Activated naive CD4-positive, alpha-beta T cell treated with anti-CD3 and anti-CD28 coated beads, Interleukin-2, amount 50 U/mL, for 16 hours (primary cell): ENCODE measurements at places on chromosomes 2 and 18.

GRCh38 chr18:13067124-13067523 is 76.0 kb downstream of the CEP192 start:
- no peak for DNase-seq

DNA sequence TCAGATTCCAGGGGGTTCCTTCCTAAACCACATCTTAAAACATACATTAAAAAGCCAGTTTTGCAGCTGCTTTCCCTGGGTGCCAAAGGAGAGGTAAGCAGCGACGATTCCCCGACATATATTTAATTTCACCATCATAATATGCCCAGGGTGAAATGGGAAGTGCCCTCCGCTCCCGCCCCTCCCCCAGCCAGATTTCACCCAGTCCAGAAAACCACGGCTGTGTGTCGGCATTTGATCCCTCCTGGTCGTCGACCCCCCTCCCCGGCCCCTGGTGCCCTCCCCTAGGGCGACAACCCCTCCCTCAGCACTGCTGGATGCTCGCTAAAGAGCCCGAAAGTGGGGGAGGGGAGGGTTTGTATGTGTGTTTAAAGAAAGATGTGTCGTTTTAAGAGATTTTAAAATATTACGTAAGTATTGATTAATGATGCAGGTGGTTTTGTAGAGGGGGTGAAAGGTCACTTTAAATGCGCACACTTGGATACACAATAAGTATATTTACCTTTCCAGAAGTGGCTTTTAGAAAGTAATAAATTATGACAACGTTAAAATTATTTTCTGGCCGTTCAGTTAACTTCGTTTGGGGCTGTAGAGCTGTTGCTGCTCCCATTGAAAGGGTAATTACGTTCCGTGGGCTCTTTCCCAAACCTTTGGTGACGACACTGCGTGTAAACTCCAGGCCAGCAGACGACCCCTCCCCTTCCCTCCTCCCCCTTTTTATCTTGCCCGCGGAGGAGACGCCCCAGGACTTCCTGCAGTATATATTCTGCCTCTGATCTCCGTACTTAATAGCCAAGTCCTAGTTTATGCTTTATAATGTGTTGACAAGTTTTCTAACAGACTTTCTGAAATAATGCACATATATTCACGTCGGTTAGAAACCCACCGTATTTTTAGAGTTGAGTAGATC is 3.4 kb upstream of the BCL11A start:
- no peak for DNase-seq

GRCh38 chr2:64888591-64889309 is 100.4 kb upstream of the SLC1A4 start:
- no peak for DNase-seq

- no peak for DNase-seq
These were observed 33.4 kb downstream of the USP14 start for GRCh38 chr18:191725-192124.

DNA sequence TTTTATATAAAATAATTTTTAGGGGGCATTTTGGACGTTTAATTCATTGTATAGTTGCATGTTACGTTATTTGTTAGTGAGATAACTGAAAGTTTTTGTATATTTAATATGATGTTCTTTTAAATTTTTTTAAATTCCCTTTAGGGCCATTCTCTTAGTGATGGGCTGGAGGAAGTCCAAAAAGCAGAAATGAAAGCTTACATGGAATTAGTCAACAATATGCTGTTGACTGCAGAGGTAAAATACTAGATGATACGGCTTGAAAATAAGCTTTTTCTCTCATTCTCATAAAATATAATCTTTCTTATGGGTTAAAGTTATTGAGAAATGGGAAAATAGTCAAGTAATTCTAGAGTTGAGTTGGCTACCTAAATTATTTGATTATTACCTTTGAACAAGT is 58.9 kb downstream of the MTX2 start:
- no peak for DNase-seq

- no peak for DNase-seq
These were observed 370.2 kb upstream of the SLC14A2 start for GRCh38 chr18:45245091-45245511.

- no peak for DNase-seq
These were observed 28.1 kb downstream of the CTDP1 start for GRCh38 chr18:79707671-79708070.

DNA sequence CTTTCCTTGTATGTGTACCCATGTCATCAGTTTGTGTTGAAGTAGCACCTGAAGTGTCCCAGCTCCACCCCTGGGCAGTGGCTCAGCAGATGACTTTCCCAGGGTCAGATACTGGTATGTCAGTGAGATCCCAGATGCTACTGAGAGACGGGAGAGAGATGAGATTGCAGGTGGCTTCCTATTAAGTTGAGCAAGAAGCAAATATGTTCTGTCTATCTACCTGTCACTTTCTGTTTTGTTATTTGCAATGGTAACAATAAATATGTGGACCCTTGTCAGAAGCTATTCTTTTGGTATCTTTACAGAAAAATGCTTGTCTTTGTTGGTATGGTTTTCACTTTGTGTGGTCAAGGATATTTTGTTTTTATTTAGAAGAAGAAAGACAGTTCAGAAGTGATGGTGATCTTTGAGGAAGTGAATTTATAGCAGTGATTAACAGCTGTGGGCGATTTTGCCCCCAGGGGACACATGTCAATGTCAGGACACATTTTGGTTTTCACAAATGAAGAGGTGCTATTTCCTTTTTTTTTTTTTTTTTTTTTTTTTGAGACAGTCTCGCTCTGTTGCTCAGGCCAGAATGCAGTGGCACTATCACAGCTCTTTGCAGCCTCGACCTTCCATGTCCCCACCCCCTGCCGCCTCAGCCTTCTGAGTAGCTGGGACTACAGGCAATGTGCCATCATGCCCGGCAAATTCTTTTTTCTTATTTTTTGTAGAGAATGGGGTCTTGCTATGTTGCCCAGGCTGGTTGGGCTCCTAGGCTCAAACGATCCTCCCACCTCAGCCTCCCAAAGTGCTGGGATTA is 21.4 kb downstream of the MGAT5 start:
- no peak for DNase-seq

DNA sequence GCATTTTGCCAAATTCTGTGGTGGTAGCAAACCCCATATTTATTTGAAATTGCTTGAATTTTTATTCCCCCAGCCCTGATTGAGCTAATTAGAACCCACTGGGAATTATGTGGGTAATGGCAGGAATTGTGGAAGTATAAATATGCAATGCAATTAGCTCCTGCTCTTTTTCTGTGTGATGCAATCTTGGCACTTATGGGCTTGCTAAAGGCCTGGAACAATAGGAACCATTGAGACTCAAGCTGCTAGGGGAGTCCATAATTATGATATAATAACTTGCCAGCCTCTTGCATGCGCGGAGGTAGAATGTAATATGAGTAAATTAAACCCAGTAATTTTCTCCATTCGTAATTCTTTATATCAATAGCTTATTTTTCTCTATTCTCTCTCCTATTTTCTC is 267.6 kb upstream of the THSD7B start:
- DNase-seq: no peak

GRCh38 chr18:47912794-47913585 is 17.5 kb downstream of the SMAD2 start:
- no peak for DNase-seq

GRCh38 chr2:226888378-226888965 is 52.6 kb downstream of the RHBDD1 start:
- no peak for DNase-seq

- DNase-seq: no peak
These were observed 10.7 kb upstream of the RNU4ATAC start for GRCh38 chr2:121519732-121520640.

- DNase-seq: no peak
These were observed 32.3 kb downstream of the EML6 start for GRCh38 chr2:54755641-54756326.

DNA sequence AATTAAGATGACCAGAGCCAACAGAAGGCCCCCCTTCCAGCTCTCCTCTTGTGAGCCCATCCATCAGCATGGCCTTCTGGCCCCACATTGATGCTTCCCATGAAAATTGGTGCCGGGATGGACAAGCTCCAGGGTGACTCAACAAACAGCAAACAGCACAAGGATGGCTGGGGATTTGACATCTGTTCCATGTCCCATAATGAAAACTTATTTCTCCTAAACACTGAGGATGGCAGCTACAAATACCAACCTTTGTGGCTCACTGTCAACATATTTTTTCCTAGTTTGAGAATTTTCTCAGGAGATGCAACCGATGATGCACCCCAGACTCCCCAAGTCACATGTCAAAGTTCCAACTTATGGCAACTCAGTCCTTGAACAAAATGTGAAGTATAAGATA is 169.6 kb upstream of the SIX2 start:
- DNase-seq: no peak

GRCh38 chr2:85468704-85469349 is 50.3 kb downstream of the SH2D6 start:
- DNase-seq: no peak

GRCh38 chr18:3947383-3947782 is 497.4 kb downstream of the TGIF1 start:
- no peak for DNase-seq

DNA sequence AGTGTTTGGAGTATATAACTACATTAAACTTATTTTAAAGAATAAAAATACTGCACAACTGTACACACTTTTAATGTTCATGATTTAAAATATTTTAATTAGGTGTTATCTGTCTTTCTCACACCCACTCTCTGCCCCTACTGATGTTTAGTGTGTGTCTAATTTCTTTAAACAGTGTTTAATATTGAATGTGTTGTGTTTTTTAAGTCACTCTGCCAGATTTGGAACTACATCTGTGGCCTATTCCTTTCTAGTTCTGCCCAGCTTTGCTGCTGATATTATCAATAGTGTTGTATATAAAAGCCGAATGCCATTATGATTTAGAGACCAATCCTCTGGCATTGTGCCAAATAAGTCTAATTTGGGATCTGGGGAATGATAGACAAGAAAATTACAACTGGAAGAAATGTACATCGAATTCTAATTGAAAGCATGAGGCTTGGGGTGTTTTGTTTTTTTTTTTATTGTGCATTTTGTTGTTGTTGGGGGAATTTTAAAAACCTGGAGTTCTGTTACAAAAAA is 398.0 kb downstream of the CPS1 start:
- DNase-seq: no peak

GRCh38 chr2:6309415-6310255 is 556.1 kb downstream of the CMPK2 start:
- no peak for DNase-seq

DNA sequence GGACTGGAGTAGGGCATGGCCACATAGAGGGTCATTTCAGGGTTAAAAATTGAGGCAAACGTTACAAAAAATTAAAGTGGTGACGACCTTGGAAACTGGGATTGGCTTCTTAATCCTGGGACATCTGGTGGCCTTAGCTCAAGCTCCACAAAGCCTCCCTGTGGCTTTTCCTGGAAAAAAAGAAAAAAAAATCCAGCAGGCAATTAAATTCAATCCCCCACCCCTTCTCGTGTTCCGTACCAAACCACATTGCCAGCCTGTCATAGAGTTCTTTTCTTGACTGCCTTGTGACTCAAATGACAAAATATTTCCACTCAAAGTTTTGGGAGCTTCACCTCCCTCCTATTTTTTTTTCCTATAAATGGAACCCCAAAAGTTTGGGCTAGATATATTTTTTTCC is 195.6 kb downstream of the HRH4 start:
- no peak for DNase-seq

DNA sequence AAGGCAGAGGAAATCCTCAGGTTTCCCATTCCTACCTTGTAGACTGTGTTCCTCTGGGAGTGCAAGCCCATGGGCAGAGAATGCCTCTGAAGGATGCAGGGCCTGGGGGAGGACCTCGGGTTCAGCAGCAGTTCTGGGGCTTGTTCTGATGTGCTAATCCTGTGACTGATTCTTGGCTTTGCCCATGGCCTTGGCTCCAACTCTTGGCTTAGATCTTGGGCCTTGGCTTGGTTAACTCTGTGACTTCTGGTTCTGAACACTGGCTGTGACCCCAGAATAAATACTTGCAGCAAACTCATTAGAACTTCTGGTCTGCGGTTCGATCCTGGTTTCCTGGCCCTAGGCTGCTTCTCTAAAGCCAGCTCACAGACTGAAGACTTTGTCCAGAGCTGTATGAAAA is 366.9 kb upstream of the ZEB2 start:
- DNase-seq: no peak

- DNase-seq: no peak
These were observed 13.0 kb downstream of the FER1L5 start for GRCh38 chr2:96655526-96655925.

DNA sequence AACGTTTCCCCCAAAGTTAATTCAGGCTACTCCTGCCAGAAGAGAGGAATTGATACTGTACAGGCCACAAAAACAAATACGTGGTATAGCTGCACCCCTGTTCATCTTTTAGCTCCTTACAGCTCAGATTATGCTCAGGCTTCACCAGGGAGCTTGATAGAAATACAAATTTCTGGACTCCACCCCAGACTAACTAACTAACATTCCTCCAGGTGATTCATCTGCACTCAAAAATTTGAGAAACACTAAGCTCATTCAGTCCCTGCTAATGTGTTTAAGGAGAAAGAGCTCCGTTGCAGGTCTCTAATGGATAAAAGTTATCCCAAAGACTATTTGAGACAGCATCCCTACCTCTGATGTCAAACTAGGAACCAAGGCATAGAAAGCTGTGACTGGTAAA is 36.8 kb upstream of the UNC80 start:
- DNase-seq: no peak

GRCh38 chr18:45108754-45109153 is 428.1 kb downstream of the SETBP1 start:
- DNase-seq: no peak

DNA sequence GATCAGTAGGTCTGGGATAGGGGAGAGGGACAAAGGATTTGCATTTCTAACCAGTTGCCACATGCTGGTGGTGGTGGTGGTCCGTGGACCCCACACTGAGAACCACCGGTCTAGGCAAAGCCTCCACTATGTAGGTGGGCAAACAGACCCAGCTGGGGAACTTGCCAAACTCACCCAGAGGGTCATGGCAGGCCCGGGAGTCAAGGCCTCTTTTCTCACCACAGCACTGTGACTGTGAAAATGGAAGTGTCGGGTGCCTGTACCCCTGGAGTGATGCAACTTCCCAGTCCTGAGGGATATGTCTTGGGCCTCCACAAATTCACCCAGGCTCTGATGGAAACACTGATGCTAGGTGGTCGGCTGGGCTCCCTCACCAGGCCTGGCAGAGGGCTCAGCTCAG is 101.2 kb upstream of the SMAD2 start:
- no peak for DNase-seq

GRCh38 chr2:55164534-55165480 is 67.3 kb downstream of the CLHC1 start:
- DNase-seq: no peak

- DNase-seq: no peak
These were observed 275.0 kb upstream of the NXPH2 start for GRCh38 chr2:139055202-139055601.

- no peak for DNase-seq
These were observed 51.8 kb upstream of the CYRIA start for GRCh38 chr2:16717477-16717876.

GRCh38 chr2:68689553-68690537 is 44.8 kb upstream of the ARHGAP25 start:
- no peak for DNase-seq

DNA sequence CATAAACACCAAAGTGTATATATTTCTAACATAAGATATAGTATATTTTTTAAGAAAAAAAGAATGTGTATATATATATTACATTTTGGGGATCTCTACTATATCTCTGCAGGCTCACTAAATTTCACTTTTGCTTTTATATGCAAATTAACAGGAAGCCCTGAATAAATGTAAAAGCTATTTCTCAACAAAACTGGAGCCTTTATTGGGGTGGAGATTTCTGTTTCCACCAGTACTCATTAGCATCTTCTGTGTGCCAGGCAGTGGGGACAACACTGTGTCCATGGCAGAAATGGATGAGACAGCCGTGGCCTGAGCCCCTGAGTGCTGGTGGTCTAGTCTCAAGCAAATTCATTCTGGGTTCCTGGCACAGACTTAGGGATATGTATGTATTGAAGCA is 41.3 kb downstream of the C18orf63 start:
- no peak for DNase-seq

- no peak for DNase-seq
These were observed 479.2 kb upstream of the ACVR2A start for GRCh38 chr2:147365622-147366021.
